T-helper 17 cell (primary cell): ENCODE measurements at places on chromosomes 1 and 21.

DNA sequence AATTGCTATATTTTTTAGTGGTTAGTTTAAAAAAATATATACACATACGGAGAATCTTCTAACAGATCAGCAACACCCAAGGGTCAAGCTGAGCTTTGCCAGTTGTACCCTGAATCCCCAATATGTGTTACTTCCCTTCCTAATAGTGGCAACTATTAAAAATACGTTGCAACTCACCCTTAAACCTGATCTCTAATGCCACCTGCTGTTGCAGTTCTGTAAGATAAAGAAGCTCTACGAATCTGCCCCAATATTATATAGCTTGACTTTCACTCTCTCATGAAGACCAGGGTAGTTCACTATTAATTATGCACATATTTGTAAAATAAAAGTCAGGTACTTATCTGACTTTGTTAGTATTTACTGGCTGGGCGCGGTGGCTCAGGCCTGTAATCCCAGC lies 58.4 kb downstream of the ASH1L start:
- peak overlapping the region; percentile 16 for H3K27ac ChIP-seq
- no peak for DNase-seq
- H3K27me3 ChIP-seq = no peaks in the 10 kb centered on the region

GRCh38 chr1:209601809-209602657 lies 18.5 kb downstream of the CAMK1G start:
- no peak overlapping the region for H3K27ac ChIP-seq
- peaks cover 35% of the 10 kb centered on the region for H3K27me3 ChIP-seq
- peaks cover 4% of the 10 kb centered on the region for H3K4me1 ChIP-seq
- H3K36me3 ChIP-seq = no peaks in the 10 kb centered on the region

GRCh38 chr1:113396585-113396984 lies 6.3 kb downstream of the MAGI3 start:
- peaks cover 17% of the 10 kb centered on the region for H3K4me1 ChIP-seq
- peaks cover 13% of the 10 kb centered on the region for H3K27me3 ChIP-seq
- no peaks in the 10 kb centered on the region for H3K36me3 ChIP-seq
- DNase-seq = no peak
- no peak overlapping the region for H3K4me3 ChIP-seq

DNA sequence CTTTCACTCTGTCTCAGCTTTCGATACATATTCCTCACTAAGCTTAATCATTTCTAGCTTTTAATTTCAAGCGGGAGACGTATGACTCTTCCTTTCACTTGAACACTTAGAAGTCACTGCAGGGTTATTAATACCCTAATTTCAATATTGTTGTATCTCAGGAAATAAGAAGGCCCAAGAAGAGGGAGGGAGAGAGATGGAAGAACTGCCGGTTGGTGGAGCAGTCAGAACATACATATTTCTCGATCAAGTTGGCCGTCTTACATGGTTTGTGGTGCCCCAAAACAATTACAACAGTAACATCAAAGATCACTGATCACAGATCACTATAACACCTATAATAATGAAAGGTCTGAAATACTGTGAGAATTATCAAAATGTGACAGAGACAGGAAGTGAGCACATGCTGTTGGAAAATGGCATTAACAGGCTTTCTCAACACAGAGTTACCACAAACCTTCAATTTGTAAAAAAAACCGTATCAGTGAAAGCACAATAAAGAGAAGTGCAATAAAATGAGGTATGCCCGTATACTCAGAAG lies 145.4 kb upstream of the HP1BP3 start:
- peak overlapping the region; percentile 86 for H3K27ac ChIP-seq
- no peak for DNase-seq
- peaks cover 27% of the 10 kb centered on the region for H3K4me1 ChIP-seq
- H3K4me3 ChIP-seq = peak overlapping the region; percentile 58
- H3K27me3 ChIP-seq = no peaks in the 10 kb centered on the region

DNA sequence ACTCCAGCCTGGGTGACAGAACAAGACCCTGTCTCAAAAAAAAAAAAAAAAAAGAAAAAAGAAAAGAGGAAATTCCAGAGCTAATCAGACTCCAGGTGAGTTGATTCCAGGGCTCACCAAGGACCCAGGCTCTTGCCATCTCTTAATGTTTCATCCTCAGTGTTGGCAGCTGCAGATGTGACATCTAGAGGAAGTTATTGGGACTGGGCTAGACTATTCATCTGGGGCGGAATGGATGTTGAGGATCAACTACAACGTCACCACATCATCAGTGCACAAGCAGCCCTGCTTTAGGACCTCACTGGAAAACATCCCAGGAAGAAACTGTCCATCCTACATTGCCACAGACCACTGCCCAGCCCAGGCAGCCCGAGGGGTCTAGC lies 28.6 kb upstream of the PARP1 start:
- no peaks in the 10 kb centered on the region for H3K36me3 ChIP-seq
- peaks cover 12% of the 10 kb centered on the region for H3K27me3 ChIP-seq
- DNase-seq = no peak
- H3K4me1 ChIP-seq = no peaks in the 10 kb centered on the region
- H3K27ac ChIP-seq = no peak overlapping the region
- no peak overlapping the region for H3K4me3 ChIP-seq

GRCh38 chr1:116404699-116405098 lies 31.7 kb downstream of the ATP1A1 start:
- no peaks in the 10 kb centered on the region for H3K27me3 ChIP-seq
- H3K4me1 ChIP-seq = peaks cover 36% of the 10 kb centered on the region

DNA sequence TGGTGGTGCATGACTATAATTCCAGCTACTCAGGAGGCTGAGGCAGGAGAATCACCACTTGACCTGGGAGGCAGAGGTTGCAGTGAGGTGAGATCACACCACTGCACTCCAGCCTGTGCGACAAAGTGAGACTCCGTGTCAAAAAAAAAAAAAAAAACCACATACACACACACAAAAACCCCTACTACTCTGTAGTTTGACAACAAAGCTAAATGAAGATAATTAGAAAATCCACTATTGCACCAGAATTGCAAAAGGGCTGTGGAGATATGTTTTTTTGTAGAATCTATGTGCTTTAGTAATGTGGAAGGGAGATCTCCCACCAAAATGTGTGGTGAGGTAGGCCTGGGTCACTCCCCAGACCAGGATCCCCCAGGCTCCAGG lies 32.2 kb upstream of the KHDRBS1 start:
- H3K27me3 ChIP-seq = no peaks in the 10 kb centered on the region
- no peak for DNase-seq
- peak overlapping the region; percentile 96 for H3K27ac ChIP-seq
- H3K4me3 ChIP-seq = peak overlapping the region; percentile 56
- H3K36me3 ChIP-seq = no peaks in the 10 kb centered on the region
- peaks cover 41% of the 10 kb centered on the region for H3K4me1 ChIP-seq

- H3K4me3 ChIP-seq = no peak overlapping the region
- H3K4me1 ChIP-seq = peaks cover 23% of the 10 kb centered on the region
- H3K27me3 ChIP-seq = peaks cover 66% of the 10 kb centered on the region
- H3K27ac ChIP-seq = no peak overlapping the region
- DNase-seq = no peak
Measured at GRCh38 chr1:202642212-202642611, 68.0 kb downstream of the SYT2 start.

- no peak for DNase-seq
- no peak overlapping the region for H3K4me3 ChIP-seq
- H3K27ac ChIP-seq = no peak overlapping the region
Measured at GRCh38 chr1:41479000-41479807, 5.3 kb downstream of the EDN2 start.

GRCh38 chr1:36273024-36273423 lies 33.1 kb upstream of the SH3D21 start:
- H3K27me3 ChIP-seq = no peaks in the 10 kb centered on the region
- H3K4me3 ChIP-seq = no peak overlapping the region
- peaks cover 10% of the 10 kb centered on the region for H3K4me1 ChIP-seq
- peak overlapping the region; percentile 56 for H3K27ac ChIP-seq

DNA sequence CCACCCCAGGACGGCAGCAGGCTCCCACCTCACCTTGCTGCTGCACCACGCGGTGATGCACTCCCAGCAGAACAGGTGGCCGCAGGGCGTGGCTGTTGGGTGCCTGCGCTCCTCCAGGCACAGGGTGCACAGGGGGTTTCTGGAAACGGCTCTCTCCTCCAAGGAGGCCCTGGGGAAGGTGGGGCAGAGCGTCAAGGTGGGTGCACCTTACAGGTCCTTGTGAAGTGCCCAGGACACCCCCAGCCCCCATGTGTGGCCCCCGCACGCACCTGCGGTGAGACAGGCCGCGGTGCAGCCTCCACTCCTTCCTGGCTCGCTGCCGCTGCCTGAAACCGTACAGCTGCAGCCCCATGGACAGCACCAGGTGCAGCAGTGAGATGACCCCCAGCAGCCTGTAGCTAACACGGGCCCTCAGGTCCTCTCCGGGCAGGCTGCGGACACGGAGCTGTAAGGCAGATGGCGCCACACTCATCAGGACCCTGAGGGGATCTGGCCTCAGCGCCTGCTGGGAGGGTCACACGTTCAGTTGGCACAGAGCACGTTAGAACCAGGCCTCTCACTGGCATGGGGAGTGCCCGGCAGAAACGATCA lies 5.8 kb downstream of the PEX10 start:
- H3K4me1 ChIP-seq = peaks cover 15% of the 10 kb centered on the region
- no peaks in the 10 kb centered on the region for H3K27me3 ChIP-seq
- peaks cover under 1% of the 10 kb centered on the region for H3K36me3 ChIP-seq
- H3K27ac ChIP-seq = peak overlapping the region; percentile 74

GRCh38 chr21:39381009-39381408 lies 32.1 kb upstream of the HMGN1 start:
- peaks cover 17% of the 10 kb centered on the region for H3K4me1 ChIP-seq
- H3K27ac ChIP-seq = peak overlapping the region; percentile 89
- peak overlapping the region; percentile 93 for H3K4me3 ChIP-seq
- DNase-seq = no peak
- H3K27me3 ChIP-seq = peaks cover 8% of the 10 kb centered on the region
- no peaks in the 10 kb centered on the region for H3K36me3 ChIP-seq
